Activated T-helper 17 cell treated with anti-CD3 and anti-CD28 coated beads, Interleukin-2, amount 50 U/mL, for 72 hours (primary cell): ENCODE measurements at places on chromosomes 16 and 17. TPM values are rescaled to one million over a fixed set of nuclear protein-coding genes. Genes with fewer than 3 reads are reported as not detected.

- ATAC-seq, result no peak
These were observed 11.0 kb upstream of the BEAN1 start for GRCh38 chr16:66416136-66416535.

- no peak for ATAC-seq
These were observed 155.2 kb upstream of the PIRT start for GRCh38 chr17:10993126-10993525.

GRCh38 chr16:49491106-49491670 lies 117.6 kb downstream of the C16orf78 start:
- ATAC-seq, result no peak

DNA sequence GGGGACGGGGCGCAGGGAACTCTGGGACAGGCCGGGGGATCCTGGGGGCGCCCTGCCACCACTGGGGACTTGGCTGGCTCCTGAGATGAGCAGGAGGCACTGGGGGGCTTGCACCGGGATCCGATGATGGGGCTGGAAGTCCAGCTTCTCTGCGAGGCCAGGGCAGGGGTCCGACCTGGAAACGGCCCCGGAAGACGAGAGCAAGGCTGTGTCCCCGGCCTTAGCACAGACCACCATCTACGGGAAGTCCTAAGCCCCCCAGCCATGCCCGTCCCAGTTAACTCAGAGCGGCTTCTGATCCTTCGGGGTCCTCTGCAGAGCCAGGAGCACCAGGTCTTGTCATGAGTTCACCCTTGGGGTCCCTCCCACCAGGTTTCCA lies 573 bp downstream of the CDT1 start:
- no peak for ATAC-seq

DNA sequence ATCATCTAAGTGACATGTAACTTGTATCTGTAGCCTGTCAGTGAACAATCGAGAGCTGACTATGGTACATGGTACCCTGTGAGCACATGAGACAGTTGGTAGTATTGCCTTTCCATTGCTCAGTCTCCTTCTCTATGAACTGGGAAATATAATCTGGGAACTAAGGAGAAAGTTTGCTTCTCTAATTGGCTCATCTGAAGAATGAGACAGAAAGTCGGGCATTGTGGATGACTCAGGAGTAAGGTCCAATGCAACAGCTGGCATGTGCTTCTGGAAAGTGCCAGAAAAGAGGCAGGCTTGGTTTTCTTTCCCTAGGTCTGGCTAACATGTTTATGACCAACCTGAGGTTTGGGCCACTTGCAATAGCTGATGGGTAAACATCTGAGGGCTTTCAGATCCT lies 51.9 kb downstream of the ZZEF1 start:
- ATAC-seq, result no peak

GRCh38 chr16:48125888-48126287 lies 29.9 kb downstream of the ABCC12 start:
- no peak for ATAC-seq

DNA sequence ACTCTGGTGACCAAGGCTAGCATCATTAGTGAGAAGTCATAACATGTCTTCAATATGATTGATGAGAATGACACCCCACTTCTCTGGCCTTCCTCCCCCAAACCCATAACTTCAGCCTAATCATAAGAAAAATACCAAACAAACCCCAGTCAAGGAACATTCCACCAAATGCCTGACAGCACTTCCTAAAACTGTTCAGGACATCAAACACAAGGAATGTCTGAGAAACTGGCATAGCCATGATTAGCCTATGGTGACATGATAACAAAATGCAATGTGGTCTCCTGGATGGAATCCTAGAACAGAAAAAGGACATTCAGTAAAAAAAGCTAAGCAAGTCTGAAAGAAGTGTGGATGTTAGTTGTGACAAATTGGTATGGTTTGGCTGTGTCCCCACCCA lies 24.7 kb upstream of the TBX4 start:
- no peak for ATAC-seq

GRCh38 chr16:69014811-69015210 lies 90.6 kb upstream of the HAS3 start:
- ATAC-seq, result no peak

DNA sequence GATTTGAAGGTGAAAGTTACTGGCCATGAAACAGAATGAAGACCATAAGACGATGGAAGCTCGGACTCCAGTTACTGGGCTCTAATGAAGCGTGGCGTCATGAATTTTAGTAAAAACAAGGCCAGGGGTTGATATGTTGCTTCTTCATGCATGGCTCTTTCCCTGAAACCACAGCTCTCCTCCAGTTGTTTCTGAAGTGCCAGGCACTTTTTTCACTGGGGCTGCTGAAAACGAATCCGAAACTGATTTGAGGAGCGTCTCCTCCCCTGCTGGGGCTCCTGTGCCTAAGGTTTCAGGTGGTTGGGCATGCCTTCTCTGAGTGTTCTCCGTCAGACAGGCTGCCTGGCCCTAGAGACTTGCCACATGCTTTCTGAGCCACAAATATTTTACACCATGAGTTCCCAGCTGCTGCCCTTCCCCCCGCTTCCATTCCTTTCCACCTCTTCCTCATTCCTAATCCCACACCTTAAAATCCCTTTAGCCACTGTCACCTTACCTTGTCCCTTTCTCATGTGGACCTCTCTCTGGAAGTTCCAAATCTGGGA lies 3.7 kb upstream of the MYL4 start:
- peak; percentile 58 for ATAC-seq

- ATAC-seq, result no peak
These were observed 43.5 kb downstream of the VPS35L start for GRCh38 chr16:19598805-19599510.

DNA sequence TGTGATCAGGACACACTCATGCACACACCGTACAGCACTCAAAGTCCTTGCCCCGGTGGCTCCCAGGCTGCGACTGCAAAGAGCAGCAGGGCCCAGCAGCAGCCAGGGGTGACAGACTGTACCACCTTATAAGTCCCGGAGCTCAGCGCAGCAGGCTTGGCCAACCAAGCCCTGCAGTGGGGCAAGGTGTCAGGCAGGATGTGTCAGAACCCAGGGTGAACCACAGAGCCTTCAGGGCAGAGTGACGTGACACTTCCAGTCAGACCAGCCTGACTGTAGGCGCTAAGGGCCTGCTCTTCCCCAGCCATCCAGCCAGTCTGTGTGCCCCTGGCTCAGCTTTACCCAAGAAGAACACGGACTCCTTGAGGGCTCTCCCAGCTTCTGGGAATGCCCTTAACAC lies 204.1 kb downstream of the COPRS start:
- peak; percentile 91 for ATAC-seq

- no peak for ATAC-seq
These were observed 1049.1 kb upstream of the GOT2 start for GRCh38 chr16:59783191-59783590.

DNA sequence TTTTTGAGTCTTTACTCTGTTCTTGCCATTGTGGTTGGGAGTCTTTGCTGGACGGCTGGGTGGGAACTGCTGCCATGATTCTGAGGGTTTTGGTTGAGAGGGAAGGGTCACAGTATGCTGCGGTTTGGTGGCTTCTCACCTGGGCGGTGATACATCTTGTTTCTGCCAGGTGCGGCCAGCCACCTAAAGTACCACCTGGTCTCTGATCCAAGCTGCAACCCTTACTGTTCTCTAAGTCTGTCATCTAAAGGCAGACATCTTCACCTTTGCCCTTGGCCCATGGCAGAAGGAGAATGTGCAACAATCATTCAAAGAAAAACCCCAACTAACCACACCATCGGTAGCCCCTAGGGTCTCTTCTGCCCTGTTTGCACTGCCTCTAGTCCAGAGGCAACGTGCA lies 19.6 kb upstream of the MPO start:
- ATAC-seq, result no peak

DNA sequence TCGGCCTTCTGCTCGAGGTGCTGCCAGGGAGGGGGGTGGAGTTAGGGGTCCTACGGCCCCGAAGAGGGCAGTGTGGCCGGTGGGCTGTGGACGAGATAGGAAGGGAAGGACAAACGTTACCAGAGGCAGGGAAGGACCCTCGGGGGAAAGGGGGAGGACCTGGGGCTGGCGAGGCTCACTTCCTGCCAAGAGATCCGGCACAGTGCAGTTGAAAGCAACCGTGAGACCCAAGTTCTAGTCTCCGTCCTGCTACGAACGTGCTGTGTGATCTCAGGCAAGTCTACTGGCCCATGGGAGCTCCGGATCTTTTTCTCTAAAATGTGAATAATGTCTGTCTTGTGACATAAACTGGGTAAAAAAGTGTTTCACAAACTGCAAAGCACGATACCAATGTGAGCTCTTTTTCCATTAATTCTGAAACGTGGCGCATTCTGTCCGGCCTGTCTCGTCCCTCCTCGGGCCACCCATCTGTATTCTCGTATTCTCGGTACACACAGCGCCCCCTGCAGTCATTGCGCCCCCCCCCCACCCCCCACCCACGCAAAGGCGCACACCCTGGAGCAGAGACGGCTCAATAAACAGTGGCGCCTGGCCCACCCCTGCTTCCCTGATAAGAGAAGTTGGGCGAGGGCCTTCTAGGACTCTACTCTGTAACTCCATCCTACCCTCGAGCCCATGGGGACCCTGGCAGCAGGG lies 8.8 kb downstream of the CYGB start:
- no peak for ATAC-seq

DNA sequence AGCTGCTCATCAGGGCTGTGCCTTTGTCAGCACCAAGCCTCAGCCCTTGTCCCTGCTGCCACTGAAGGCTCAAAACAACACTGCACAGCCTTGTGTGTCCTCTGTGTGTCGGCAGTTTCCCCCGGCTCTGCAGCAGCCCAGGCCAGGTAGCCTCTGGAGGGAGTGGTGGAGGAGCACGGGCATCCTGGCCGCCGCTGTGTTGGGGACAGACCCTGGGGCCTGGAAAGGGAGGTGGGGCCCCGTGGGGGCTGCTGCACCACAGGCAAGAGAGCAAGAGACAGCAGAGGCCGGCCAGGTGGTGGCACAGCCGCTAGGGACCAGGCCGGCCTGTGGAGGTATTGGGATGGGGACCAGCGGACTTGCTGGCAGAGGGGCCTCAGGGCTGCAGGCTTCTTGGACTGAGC lies 96.9 kb upstream of the ZNF750 start:
- no peak for ATAC-seq

DNA sequence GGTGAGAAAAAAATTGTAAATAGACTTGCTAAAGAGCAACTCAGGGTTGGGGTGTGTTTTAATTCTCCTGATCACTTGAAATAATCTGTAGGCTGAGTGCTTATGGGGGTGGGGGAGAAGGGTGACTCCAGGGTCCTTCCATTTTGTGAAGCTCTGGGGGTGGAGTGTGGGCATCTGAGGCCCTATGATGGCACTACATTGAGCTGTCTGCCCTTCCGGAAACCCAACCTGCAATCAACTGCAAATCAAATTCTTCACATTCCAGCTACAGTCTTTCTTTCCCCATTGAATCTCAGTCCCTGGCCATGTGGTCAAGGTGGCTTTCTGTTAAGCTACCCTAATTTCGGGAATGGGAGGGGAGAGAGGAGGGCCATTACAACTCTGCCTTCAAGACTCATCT lies 6.0 kb upstream of the CDC6 start:
- peak; percentile 31 for ATAC-seq

GRCh38 chr16:20746461-20746860 lies 4.8 kb upstream of the THUMPD1 start:
- no peak for ATAC-seq

The PIEZO1 gene
- total RNA-seq, result 326 TPM

The CCL11 gene
- not detected for total RNA-seq

The GPR142 gene
- not detected for total RNA-seq

The DDX28 gene
- 7.2 TPM for total RNA-seq

The TBC1D3G gene
- not detected for total RNA-seq

The OTOP2 gene
- not detected for total RNA-seq

The CWC25 gene
- 28.1 TPM for total RNA-seq

The HS3ST3A1 gene
- 0.29 TPM for total RNA-seq

The ZNF385C gene
- total RNA-seq, result 0.48 TPM

The KRTAP1-1 gene
- total RNA-seq, result not detected
